Stimulated activated CD4-positive, alpha-beta T cell treated with anti-CD3 and anti-CD28 coated beads, Interleukin-12 subunit alpha, Interleukin-12 subunit beta, amount 100 ng/mL, for 24 hours (primary cell): ENCODE measurements at places on chromosomes 7 and 10.

GRCh38 chr7:81231301-81231838 is 312.5 kb upstream of the SEMA3C start:
- no peak for DNase-seq

DNA sequence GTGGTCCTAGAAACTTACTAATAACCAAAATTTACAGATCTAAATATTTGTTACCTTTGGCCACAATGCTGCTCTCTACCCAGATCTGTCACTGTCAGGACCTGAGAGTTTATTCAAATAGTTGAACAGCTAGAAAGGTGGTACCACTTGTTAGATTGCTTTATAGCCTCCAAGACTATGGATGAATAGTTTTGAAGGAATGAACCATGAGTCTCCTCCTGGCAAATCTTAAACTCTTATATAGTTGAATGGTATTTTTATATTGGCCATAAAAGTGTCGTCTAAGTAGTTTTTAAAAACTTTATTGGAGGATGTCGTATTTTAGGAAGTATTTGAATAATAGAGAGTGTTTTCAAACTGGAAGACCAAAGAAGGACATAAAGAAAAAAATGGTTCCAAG is 178.7 kb downstream of the AHR start:
- DNase-seq = no peak

DNA sequence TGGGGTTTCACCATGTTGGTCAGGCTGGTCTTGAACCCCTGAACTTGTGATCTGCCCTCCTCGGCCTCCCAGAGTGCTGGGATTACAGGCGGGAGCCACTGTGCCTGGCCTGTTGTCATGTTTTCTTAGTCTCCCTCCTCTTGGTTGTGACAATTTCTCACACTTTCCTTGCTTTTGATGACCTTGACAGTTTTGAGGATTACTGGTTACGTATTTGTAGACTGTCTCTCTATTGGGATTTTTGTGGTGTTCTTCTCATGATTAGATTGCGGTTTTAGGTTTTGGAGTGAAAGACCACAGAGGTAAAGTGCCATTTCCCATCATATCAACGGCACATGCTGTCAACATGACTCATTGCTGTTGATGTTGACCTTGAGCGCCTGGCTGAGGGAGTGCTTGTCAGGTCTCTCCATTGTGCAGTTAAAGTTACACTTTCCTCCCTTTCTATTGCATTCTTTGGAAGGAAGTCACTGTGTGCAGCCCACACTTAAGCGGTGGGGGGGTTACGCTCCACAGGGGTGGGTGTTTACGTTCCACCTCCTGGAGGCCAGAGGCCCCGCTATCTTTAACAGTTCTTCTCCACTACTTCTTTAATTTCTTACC is 10.8 kb downstream of the NEURL1 start:
- DNase-seq = peak; percentile 41

GRCh38 chr7:95425694-95426093 is 9.1 kb downstream of the PON2 start:
- no peak for DNase-seq

- no peak for DNase-seq
Measured at GRCh38 chr7:99366646-99367045, 7.9 kb upstream of the ARPC1B start.

DNA sequence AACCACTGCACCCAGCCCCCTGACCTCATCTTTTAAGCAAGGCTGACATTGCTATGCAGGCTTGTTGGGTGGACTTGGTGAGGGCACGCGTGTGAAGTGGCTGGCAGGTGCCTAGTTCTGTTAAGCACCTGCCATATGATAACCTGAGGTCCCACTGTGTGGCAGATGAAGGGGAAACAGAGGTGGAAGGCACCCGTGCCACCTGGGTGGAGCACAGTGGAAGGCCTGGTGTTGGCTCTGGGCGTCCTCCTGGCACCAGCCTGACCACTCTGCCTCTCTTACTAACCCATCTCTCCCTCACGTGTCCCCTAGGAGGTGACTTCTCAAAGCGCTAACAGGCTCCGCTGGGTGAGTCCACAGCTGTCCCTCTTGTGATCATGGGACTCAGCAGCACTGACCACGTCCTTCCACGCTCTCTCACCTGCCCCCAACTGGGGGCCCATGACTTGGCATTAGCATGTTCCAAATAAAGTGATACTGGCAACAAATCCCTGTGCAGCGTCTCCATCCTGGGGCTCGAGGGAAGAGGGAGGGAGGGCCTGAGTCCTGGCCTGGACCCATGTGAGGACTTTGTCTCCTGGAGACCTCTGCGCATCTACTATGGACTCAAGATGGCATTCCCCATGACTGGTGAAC is 4.6 kb upstream of the ZNF862 start:
- DNase-seq = no peak
